ENCODE measurements at places on chromosomes 6 and 20.

GRCh38 chr6:134372603-134373281 lies 54.8 kb upstream of the SGK1 start:
- no peak for DNase-seq

DNA sequence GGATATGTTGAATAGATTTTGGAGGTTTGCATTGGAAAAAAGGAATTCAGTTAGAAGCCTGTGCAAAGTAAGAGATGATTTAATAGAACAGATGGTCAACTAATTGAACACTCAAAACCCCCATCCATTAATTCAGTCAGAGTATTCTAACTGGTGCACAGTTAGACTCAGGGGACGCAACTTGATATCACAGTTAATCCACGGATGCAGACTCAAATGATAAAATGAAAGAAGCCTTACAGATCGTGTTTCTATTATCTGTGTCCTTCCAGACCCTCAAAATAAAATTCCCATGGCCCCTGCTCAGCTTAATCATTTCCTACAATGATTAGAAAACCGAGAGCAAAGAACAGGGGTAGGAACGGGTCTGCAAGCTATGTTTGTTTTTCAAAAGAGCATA lies 45.4 kb upstream of the DTNBP1 start:
- DNase-seq = no peak

DNA sequence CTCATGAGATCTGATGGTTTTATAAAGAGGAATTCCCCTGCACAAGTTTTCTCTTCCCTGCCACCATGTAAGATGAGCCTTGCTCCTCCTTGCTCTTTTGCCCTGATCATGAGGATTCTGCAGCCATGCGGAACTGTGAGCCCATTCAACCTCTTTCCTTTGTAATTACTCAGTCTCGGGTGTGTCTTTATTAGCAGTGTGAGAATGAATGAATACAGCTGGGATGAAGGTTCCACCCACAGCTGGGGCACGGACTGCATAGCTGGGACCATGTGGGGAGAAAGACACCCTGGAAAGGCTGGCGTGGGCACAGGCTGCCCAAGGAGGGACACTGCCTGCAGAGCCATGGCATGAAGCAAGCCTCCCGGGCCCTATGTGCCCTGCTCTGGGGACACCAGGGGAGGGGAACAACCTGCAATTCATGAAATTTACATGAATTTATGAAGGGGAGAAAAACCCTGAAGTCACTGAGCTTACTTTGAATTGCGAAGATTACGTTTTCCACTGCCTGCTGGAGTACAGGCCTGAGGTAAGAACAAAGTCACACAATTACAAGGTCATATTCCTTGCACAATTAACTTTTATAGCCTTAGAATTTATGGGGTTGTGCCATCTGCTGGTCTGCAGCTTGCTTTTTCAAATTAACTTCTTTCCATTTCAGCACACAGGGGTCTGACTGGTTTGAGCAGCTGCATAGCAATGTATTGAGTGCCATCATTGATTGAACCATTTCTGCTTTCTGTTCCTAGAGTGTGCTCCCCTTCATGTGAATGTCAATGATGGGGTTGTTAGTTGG lies 46.2 kb downstream of the SLC22A1 start:
- DNase-seq = no peak

DNA sequence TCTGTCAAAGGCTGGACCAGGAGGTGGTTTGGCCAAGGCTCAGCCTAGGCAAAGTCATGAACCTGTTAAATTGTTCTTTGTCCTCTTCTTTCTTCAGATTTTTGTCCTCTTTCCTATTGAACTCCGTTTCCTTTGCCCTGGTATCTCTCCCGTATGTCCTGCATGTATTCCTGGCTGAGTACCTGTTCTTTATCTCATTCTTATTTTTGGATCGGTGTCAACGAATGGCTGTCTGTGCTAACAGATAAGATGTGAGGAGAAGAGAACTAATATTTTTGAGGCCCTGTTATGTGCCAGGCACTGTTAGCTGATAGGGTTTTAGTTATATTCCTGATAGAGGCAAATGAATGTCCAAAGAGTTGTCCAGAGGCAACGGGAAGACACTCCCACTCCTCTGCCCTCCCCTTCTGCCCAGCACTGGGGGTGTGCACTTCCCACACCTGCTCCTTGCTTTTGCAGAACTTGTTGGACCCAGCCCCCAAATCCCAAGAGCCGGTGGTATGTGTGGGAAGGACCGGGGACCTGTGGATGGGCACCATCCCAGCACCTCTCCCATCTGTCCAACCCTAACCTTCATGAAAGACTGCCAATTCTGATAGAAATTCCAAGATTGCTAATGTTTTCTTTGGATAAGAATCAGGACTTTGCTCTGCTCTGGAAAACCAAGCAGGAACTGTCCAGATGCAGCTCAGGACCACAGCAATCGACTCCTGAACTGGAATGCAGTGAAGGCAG lies 20.6 kb downstream of the MMP24OS start:
- DNase-seq = no peak

DNA sequence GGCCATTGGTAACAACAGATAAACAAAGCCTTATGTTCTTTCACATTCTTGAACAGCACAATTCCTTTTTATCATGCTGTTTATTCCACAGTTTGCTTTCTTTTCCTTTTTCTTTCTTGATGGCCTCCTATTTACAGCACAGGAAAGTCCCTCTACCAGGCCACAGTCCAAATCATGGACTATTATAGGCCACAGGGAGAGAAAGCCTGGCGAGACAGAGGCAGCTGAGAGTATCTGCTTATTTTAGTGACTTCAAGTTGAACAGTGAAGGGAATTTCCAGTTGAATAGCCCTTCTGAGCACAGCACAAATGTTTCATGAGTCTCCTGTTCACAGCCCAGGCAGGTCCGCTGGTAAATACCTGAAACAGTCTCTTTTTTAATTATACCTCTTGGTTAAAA lies 263.7 kb upstream of the ARID1B start:
- DNase-seq = no peak

DNA sequence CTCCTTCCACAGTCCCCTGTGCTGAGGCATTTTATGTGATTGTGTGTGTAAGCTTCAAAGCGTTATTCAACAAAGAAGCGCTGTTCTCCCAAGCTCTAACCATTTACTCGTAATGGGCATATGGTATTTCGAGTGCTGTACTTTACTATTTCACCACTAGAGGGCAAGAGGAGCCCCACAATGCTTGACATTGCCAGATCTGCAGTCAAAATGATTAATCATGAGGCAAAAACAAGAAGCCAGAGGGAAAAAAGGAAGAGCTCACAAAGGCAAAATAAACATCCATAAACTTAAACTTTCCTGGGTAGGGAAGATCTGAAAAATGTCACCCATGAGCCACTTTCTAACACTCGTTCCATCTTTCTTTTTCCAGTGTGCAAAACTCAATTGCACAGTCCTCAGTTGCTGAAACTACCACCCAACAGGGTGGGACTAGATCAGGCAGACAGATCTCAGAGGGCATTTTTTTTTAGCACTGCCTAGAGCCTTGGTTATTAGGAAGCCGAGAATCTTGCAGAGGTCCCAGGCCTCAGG lies 215.0 kb upstream of the PLCB4 start:
- DNase-seq = peak; percentile 31

DNA sequence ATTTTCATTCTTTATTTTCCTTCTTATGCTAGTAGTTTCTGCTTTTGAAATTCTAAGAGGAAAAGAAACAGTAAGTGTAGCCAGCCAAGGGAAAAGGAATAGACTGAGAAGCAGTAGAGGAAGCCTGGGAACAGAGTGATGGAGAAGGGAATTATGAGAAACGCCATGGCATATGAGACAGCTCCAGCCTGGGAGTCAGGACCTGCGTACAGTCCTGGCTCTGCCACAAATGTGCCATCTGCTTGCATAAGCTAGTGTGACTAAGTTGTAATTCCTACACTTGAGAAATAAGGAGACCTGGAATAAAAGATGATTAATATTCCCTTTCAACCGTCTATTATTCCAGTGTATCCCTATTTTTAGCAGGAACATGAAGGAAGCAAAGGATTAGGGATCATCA lies 47.5 kb downstream of the OSTM1 start:
- no peak for DNase-seq

Measured in NCI-H774 (cell line).